ENCODE measurements at places on chromosomes 12 and 14. TPM values are rescaled to one million over a fixed set of nuclear protein-coding genes. Genes with fewer than 3 reads are reported as not detected.

- H3K4me1 ChIP-seq, result no peaks in the 10 kb centered on the region
- H3K27me3 ChIP-seq, result no peaks in the 10 kb centered on the region
- H3K4me3 ChIP-seq, result no peak overlapping the region
- H3K36me3 ChIP-seq, result no peaks in the 10 kb centered on the region
Observed at GRCh38 chr12:49314811-49315210, 8.2 kb upstream of the TROAP start.

- no peak overlapping the region for H3K4me3 ChIP-seq
- no peaks in the 10 kb centered on the region for H3K27me3 ChIP-seq
- no peaks in the 10 kb centered on the region for H3K36me3 ChIP-seq
- DNase-seq, result no peak
Observed at GRCh38 chr14:103213331-103213730, 90.1 kb downstream of the TNFAIP2 start.

- no peaks in the 10 kb centered on the region for H3K36me3 ChIP-seq
- peak; percentile 31 for DNase-seq
- no peaks in the 10 kb centered on the region for H3K27me3 ChIP-seq
- H3K4me3 ChIP-seq, result peak overlapping the region; percentile 42
Observed at GRCh38 chr12:130715150-130715997, 725 bp downstream of the RIMBP2 start.

GRCh38 chr14:51424561-51425251 lies 184.7 kb downstream of the TMX1 start:
- no peaks in the 10 kb centered on the region for H3K27me3 ChIP-seq
- H3K36me3 ChIP-seq, result no peaks in the 10 kb centered on the region
- no peak for DNase-seq
- no peaks in the 10 kb centered on the region for H3K4me1 ChIP-seq
- no peak overlapping the region for H3K4me3 ChIP-seq

- H3K27me3 ChIP-seq, result no peaks in the 10 kb centered on the region
- DNase-seq, result no peak
- no peak overlapping the region for H3K27ac ChIP-seq
- no peaks in the 10 kb centered on the region for H3K4me1 ChIP-seq
- H3K36me3 ChIP-seq, result no peaks in the 10 kb centered on the region
Observed at GRCh38 chr14:105255021-105255507, 6.7 kb downstream of the BTBD6 start.

DNA sequence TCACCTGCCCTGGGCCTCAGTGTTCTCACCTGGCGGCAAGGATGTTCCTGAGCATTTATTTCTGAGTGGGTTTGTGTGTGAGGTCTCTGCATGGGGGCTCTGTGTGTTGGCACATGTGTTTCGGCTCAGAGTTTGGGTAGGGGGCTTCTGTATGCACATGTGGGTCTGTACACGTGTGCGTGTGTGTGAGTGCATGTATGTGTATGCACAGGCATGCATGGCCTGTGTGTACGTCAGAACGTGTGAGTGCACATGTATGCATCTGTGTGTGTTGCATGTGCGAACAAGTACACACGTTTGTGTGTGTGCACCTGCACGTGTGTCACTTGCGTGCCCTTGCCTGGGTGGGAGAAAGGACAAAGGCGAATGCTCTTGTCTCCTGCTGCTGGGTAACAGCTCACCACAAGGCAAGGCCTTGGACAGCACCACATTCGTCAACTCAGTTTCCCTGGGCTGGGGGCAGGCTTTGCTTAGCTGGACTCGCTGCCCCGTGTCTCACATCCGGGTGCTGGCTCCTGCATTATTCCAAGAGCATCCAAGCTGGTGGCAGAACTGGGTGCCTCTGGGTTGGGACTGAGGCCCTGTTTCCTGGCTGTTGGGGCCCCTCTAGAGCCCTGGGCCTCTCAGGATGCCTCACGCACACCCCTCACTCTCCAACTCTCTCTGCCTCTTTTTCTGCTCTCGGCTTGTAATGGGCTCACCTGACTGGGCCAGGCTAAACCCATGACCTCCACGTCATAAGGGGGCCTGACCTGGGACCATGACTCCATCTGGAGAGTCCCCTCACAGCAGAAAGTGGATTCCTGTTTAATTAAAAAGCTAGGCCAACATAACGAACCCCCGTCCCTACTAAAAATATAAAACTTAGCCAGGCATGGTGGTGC lies 153.6 kb upstream of the C14orf180 start:
- no peak for DNase-seq
- no peak overlapping the region for H3K4me3 ChIP-seq
- no peaks in the 10 kb centered on the region for H3K36me3 ChIP-seq
- no peaks in the 10 kb centered on the region for H3K4me1 ChIP-seq
- no peaks in the 10 kb centered on the region for H3K27me3 ChIP-seq

- H3K27me3 ChIP-seq, result no peaks in the 10 kb centered on the region
- H3K27ac ChIP-seq, result no peak overlapping the region
- no peaks in the 10 kb centered on the region for H3K36me3 ChIP-seq
- no peak for DNase-seq
Observed at GRCh38 chr12:18141048-18141982, 51.3 kb upstream of the RERGL start.

- H3K27ac ChIP-seq, result no peak overlapping the region
- no peaks in the 10 kb centered on the region for H3K27me3 ChIP-seq
- H3K4me1 ChIP-seq, result no peaks in the 10 kb centered on the region
- DNase-seq, result no peak
- no peak overlapping the region for H3K4me3 ChIP-seq
- no peaks in the 10 kb centered on the region for H3K36me3 ChIP-seq
Observed at GRCh38 chr14:34056046-34056445, 105.2 kb upstream of the EGLN3 start.

DNA sequence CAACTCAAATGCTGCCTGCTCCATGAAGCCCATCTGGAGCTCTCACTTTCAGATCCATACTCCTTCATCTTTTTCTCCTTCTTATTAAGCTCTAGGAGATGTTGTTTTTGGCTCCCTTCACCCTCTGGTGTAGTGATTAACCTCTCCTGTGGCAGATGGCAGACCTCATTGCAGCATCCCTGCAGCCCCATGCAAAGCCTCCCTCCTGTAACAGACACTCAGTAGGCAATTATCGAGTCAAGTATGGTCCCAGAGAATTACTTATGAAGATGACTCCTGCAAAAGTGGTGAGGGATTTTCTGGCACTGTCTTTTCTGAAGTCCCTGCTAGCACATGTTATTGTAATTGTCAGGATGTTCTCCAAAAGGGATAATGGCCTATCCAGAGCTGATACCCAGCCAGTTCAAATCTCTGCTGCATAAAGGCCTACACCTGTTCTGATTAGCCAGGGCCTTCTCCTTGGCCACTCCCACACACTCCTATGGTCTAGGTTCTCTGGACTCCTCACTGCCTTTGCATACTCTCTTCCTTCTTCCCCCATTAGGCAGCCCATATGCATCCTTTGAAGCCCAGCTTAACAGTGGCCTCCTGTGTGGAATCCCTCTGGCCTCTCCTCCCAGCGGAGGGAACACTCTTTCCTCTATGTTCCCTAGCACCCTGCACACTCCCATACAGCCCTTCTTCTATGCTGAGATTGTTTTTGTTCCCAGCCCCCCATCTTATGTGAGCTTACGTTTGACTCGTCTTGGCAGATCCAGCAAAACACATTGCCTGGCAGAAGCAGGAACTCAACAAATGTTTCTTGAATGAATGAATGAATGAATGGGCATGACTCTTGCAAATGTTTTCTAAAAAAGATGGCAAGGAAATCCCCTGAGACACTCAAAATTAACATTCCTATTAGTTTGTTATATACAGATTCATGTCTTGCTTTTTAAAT lies 43.9 kb upstream of the MDM1 start:
- no peaks in the 10 kb centered on the region for H3K4me1 ChIP-seq
- no peak overlapping the region for H3K4me3 ChIP-seq
- H3K27me3 ChIP-seq, result no peaks in the 10 kb centered on the region

GRCh38 chr12:9673404-9674225 lies 4.1 kb downstream of the CLEC2D start:
- no peak overlapping the region for H3K4me3 ChIP-seq
- H3K4me1 ChIP-seq, result no peaks in the 10 kb centered on the region
- no peak overlapping the region for H3K27ac ChIP-seq
- no peaks in the 10 kb centered on the region for H3K27me3 ChIP-seq
- peak; percentile 54 for DNase-seq

- H3K4me1 ChIP-seq, result no peaks in the 10 kb centered on the region
- H3K36me3 ChIP-seq, result no peaks in the 10 kb centered on the region
- no peaks in the 10 kb centered on the region for H3K27me3 ChIP-seq
- DNase-seq, result no peak
- H3K4me3 ChIP-seq, result no peak overlapping the region
Observed at GRCh38 chr12:89064780-89065179, 287.5 kb downstream of the DUSP6 start.

DNA sequence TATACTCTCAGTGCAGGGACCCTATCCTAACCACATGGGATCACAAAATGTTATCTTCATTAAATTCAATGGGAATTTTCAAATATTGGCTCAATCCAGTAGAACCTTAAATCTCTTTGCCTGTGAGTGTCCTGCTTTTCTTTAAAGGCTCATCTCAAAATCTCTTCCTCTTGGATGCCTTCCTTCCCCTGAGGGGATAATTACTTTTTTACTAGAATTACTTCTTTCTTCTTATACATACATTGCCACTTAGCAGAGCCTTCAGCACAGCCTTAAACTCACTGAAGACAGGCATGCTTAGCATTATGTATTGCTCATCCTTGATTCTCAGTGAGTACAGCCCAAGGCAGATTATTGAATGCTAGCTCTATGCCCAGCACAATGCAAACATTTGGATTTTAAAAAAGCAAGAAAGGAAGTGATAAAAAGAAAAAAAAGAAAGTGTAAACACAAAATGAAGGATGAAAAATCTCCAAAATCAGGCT lies 1918.0 kb upstream of the FLRT2 start:
- H3K4me1 ChIP-seq, result no peaks in the 10 kb centered on the region
- no peak overlapping the region for H3K4me3 ChIP-seq
- H3K27me3 ChIP-seq, result no peaks in the 10 kb centered on the region
- DNase-seq, result no peak
- no peaks in the 10 kb centered on the region for H3K36me3 ChIP-seq

- no peak for DNase-seq
- H3K36me3 ChIP-seq, result no peaks in the 10 kb centered on the region
- H3K27me3 ChIP-seq, result no peaks in the 10 kb centered on the region
- H3K4me1 ChIP-seq, result no peaks in the 10 kb centered on the region
- no peak overlapping the region for H3K4me3 ChIP-seq
Observed at GRCh38 chr12:69608114-69608513, 2.6 kb downstream of the LRRC10 start.

The INHBE gene
- total RNA-seq, result not detected

The TAS2R31 gene
- total RNA-seq, result 21.3 TPM

The PLCZ1 gene
- total RNA-seq, result not detected

The RFX4 gene
- not detected for total RNA-seq

The RARG gene
- 6.4 TPM for total RNA-seq

The MAX gene
- total RNA-seq, result 32.6 TPM

The GDF3 gene
- not detected for total RNA-seq
